Foreskin keratinocyte (primary cell): ENCODE measurements at places on chromosomes 11 and 22. TPM values are rescaled to one million over a fixed set of nuclear protein-coding genes. Genes with fewer than 3 reads are reported as not detected.

Gene XKR3
- total RNA-seq = not detected in 2 replicates

DNA sequence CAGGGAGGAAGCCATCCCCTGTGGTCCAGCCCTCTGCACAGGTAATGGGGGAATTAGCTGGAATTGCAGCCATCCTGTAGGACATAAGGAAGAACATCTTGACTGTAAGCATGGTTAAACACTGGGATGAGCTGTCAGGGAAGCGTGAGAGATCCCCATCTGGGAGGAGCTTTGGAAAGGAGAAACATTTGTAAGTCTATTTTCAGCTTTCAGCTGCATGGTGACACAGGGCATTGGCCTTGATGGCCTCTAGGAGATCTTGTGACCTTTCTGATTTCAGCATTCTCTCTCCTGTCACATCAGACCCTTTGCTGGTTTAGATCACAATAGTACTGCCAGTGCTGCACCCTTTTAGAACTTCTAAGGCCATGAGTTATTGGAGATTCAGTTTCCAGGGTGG, 47.1 kb downstream of the BCR start:
- no peak for DNase-seq

GRCh38 chr11:57387289-57388030, 3.0 kb downstream of the PRG2 start:
- DNase-seq = no peak

- no peak for DNase-seq
Measured at GRCh38 chr11:5658318-5658717, 26.6 kb downstream of the TRIM5 start.
